ENCODE measurements at places on chromosomes 3 and 15. TPM values are rescaled to one million over a fixed set of nuclear protein-coding genes. Genes with fewer than 3 reads are reported as not detected.

SAXO2 gene
- total RNA-seq = not detected

NLGN1 gene
- total RNA-seq = 9.6 TPM

SH2D7 gene
- not detected for total RNA-seq

STARD5 gene
- total RNA-seq = 7.7 TPM

USP4 gene
- 13.3 TPM for total RNA-seq

TERC gene
- total RNA-seq = 206 TPM

PLIN1 gene
- total RNA-seq = 0.50 TPM

C3orf70 gene
- 1.5 TPM for total RNA-seq

MESP1 gene
- 0.21 TPM for total RNA-seq

SLC24A5 gene
- total RNA-seq = not detected

TTLL13 gene
- not detected for total RNA-seq

PROS1 gene
- 4.1 TPM for total RNA-seq

SLC51A gene
- 4.0 TPM for total RNA-seq

CTXN2 gene
- total RNA-seq = not detected

DNA sequence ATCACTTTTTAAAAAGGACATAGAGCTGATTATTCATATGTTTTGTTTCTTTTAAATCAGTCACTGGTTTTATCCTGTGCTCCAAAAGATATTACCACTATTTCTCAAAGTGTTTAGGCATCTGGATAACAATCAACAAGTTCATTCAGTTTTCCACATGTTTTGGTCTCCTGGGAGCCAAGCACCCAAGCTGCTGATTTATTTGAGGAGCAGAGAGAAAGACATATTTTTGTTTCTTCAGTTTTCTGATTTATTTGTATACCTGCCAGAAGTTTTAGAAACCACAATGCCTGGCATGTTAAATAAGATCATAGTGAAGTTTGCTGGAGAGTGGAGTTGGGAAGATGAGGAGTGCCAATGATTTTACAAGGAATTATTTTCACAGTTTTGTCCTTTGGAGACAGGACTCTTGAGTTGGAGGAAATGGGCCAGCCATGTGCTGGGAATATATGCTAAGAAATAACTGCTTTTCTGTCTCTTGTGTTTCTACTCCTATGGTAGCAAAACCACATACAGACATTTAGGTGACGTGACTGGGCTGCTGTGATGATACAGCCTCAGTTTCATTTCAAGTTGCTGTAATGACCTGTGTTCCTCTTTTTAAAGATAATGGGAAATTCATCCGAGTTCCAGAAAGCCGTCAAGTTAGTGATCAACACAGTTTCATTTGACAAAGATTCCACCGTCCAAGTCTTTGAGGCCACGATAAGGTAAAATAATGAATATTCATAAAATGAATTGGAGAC is 11.7 kb downstream of the EDEM1 start:
- no peak for DNase-seq

DNA sequence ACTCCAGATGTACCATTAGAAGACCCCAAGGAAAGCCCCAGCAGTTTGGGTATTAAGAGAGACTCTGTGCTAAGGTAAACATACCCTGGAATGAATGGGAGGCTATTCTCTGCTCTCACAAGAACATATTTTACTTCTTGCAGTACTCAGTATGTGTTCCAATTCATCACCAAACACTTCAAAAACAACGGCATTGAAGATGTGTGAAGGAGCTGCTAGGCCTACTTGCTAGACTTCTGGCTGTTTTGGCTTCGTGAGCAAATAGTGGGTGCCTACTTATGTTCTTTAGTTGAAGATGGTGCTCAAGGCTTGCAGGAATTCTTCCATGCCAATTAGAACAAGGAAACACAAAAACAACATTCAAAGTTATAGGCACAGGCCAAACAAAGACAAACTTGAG is 514.5 kb downstream of the ROBO1 start:
- no peak for DNase-seq

DNA sequence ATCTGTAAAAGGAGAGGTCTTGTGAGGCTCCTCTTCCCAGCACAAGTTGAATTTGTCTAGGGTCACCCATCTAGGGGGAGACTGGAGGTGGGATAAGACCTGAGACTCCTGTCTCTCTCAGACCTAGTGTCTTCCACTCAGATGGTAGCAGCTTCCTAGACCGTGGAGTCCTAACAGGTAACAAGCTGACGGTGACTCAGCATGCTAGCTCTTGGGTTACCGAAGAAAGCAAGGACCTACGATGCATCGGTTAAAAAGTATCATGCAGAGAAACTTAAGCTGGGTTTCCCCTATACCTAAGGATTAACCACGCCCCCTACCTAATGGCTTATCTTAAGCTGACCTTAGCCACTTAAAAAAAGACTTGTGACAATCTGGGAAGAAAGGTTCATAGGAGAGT is 7.6 kb downstream of the LRRN1 start:
- DNase-seq = peak; percentile 54

DNA sequence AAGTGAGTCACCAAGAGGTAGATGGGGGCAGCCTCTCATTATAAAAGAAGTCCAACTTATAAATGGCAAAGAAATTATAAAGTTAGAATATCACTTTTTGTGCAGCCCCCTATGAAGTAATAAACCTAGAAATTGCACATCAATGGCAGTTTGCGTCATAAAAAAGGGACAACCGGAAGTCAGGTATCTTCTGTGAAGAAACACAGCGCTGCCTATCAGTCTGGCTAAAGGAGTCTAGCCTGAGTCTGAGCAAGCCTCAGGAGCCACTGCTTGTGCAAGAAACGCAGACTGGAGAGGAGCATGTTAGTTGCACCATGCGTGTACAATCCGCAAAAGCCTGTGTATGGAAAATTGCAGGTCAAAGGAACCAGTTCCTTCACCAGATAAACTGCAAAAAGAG is 178.4 kb downstream of the ARRDC4 start:
- no peak for DNase-seq

DNA sequence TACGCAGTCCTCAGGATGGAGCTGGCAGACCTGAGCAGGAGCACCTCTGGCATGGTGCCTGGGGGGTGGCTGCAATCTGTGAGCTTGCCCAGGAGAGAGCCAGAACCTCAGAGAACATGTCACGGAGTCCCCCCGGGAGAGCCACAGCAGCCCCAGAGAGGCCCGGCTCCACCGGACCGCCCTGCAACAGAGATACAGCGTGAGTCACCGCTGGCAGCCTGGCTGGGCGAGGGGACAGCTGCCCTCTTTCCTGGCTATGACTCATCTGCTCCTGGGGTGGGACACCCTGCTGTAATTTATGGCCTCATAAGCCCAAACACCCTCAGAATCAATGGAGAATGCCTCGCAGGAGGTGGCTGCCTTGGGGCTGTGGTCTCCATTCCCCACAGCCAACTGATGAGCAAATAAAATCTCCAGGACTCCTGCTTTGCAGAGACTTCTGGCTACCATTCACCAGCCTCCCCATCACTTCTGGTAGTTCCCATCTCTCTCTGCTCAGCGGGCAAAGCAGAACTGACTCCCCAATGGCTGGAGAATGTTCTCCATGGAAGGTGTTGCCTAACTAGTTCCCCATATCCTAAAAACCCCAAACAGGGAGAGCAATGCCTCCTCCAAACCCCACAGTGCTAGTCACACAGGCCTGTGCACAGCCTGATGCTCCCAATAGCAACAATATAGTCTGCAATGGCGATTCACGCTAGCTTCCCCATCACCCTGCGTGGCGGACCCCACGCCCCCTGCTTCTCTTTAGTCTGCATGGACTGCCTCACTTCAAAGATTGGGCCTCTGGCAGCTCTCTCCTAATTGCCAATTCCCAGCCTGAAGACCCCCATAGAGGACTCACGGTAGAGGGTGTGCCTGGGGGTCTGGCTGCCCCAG is 21.6 kb downstream of the ACSBG1 start:
- no peak for DNase-seq

DNA sequence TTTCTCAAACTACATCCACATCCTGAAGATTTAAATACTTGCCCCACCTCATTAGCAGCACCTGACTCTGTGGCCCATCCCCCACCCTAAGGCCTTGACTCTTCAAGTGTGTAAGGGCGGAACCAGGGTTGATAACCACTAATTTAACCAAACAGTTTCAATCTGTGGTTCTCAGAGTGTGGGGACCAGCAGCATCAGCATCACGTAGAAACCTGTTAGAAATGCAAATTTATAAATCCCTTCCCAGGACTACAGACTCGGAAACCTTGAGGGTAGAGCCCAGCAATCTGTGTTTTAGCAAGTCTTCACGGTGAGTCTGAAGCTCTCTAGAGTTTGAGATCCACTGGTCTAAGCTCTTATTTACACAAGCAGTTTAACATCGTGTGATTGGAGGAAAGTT is 12.4 kb downstream of the GNB4 start:
- peak; percentile 66 for DNase-seq

- DNase-seq = no peak
Measured at GRCh38 chr3:31575448-31575847, 42.7 kb downstream of the STT3B start.

DNA sequence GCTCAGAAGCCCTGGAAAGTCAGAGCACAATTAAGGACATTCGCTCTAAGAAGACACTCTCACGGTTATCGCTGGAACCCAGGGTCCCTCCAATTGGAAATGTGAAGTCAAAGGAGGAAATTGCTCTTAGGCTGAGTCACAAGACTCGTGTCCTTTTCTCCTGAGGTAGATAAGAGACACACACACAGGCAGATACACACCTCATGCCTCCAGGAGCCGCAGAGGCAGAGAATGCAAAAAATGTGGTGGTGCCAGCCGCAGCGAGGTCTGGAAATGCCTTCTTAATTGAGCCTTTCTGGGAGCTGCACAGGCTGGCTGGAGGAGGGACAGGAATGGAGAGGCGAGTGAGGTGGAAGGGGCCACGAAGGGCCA is 189.3 kb downstream of the OPA1 start:
- no peak for DNase-seq

GRCh38 chr15:38733331-38733730 is 168.7 kb upstream of the RASGRP1 start:
- DNase-seq = no peak

DNA sequence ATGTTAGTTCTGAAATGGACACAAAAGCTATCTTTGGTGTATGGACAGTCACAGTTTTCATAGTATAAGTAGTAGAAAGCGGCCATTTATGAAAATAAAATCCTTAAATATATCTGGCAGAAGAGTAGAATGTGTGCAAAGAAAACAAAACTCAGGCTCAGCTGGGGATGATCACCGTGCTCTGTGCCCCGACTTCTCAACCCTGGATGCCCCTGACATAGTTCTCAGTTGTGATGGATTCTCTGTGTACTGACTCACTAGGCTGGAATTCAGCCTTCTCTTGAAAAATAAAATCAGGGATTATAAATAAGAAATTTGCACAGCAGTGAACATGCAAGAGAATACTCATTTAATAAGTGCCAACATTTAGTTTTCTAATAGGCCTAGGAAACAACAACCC is 925.1 kb upstream of the NR2F2 start:
- DNase-seq = no peak

DNA sequence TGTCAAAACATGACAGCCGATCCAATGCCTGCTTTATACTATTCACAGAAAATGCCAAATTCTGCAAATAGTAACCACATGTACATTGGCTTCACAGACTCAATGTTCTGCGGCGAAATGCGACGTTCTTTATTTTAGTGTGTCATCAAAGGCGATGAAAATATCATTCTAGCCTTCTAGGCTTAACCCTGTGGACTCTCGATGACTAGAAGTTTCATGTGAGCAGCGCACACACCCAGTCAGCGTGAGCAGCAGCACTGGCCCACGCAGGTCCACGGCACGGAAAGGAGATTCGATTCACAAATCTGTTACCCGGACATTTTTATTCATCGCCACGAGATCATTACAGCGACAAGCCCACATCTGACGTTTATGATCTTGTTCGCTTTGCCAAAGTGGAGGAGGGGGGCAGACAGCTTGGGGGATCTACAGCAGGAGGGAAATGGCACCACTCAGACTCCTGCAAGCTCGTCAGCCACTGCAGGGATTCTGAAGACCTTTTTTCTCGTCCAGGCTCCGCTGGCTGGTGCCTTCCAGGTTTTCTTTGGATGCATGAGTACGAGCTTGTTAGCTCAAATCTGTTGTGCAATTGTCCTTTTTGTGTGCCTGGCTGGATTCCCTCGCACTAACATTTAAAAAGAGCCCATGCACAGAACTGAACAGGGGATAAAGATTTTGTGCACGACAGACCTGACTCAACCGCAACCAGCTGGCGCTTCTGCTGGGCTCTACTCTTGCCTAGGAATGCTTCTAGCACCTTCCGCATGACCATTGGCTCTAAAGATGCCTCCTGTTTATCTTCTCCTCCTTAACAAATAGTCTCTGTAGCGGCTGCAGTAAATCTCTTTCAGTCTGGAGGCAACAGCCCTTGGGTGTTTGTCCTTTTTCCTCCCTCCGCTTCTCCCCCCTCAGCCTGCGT is 938.4 kb downstream of the MCTP2 start:
- DNase-seq = no peak

GRCh38 chr15:92820236-92821021 is 79.7 kb upstream of the CHD2 start:
- DNase-seq = peak; percentile 97

DNA sequence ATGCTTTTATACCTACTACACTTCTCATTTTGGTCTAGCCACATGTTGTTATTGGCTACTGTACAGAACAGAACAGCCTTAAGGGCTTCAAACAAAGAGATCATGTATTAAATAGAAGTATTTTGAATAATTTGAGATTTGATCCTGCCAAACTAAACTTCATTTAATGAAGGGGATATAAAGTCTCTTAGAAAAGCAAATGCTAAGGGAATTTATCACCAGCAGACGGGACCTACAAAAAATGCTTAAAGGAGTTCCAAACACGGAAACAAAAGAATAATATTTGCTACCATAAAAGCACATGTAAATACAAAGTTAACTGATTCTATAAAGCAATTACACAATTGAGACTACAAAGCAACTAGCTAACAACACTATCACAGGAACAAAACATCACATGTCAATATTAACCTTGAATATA is 23.6 kb upstream of the FMN1 start:
- DNase-seq = no peak

- no peak for DNase-seq
Measured at GRCh38 chr3:4850928-4851265, 128.3 kb upstream of the BHLHE40 start.

DNA sequence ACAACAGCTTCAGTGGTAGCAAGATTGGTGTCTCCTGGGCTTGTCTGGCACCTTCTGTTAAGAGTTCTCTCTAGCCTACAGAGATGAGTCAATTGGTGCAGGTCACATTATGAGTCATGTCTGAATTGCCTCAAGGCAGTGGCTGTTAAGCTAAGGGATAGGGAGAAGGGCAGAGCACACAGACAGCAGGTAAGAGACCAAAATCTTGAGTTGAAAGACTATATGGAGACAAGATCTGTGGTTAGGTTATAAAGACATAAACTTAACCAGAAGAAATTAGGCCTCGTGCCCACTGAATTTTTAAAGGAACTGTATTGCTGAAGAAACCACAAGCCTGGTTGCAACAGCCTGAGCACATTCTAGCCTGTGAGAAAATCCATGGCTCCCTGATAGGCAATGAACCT is 19.2 kb upstream of the KPNA1 start:
- DNase-seq = no peak

GRCh38 chr15:77059786-77060361 is 11.0 kb downstream of the TSPAN3 start:
- no peak for DNase-seq

DNA sequence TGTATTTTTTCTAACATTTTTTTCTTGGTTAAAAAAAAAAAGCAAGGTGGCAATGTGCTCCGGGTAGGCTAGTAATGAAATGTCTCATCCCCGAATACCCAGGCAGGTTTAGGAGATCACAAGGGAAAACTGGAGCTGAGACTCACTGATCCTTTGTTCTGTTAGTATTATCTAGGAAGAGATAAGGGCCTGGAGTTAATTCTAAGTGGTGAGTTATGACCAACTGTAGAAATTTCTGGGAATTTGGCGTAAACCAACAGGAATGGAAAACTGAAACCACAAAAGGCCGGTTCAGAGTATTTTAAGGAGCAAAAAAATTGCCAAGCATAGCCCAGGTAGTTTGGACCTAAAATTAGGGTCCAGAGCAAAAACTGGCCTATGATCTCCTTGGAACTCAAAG is 12.4 kb downstream of the PPM1M start:
- no peak for DNase-seq
